ENCODE measurements at places on chromosomes 5 and 9. TPM values are rescaled to one million over a fixed set of nuclear protein-coding genes. Genes with fewer than 3 reads are reported as not detected.

DNA sequence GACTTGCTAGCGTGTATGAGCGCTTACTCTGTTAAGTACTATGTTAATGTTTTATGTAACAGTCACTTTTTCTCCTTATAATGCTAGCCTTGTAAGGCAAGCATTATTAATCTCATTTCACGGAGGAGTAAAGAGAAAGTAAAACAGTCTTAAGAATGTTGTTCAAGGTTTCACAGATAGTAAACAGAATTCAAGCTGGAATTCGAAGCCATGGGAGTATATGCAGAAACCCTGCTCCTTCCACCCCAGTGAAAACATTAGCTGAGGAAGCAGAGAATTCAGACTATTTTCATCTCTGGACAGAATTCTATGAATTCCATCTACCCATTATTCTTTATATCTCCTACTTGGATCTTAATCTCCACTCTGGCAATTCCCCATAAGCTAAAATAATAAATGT lies 1028.3 kb upstream of the WWC1 start:
- no peak overlapping the region for H3K27ac ChIP-seq
- no peaks in the 10 kb centered on the region for H3K36me3 ChIP-seq
- H3K4me1 ChIP-seq: no peaks in the 10 kb centered on the region
- H3K27me3 ChIP-seq: no peaks in the 10 kb centered on the region
- no peak overlapping the region for H3K4me3 ChIP-seq

XRCC4 gene
- 2.4 TPM for polyA plus RNA-seq

ADAMTSL2 gene
- 0.31 TPM for polyA plus RNA-seq

- H3K4me3 ChIP-seq: no peak overlapping the region
- DNase-seq: no peak
- H3K27me3 ChIP-seq: no peaks in the 10 kb centered on the region
- no peak overlapping the region for H3K27ac ChIP-seq
- no peaks in the 10 kb centered on the region for H3K36me3 ChIP-seq
- H3K4me1 ChIP-seq: no peaks in the 10 kb centered on the region
Observed at GRCh38 chr5:91219091-91219802, 163.9 kb downstream of the ARRDC3 start.

DNA sequence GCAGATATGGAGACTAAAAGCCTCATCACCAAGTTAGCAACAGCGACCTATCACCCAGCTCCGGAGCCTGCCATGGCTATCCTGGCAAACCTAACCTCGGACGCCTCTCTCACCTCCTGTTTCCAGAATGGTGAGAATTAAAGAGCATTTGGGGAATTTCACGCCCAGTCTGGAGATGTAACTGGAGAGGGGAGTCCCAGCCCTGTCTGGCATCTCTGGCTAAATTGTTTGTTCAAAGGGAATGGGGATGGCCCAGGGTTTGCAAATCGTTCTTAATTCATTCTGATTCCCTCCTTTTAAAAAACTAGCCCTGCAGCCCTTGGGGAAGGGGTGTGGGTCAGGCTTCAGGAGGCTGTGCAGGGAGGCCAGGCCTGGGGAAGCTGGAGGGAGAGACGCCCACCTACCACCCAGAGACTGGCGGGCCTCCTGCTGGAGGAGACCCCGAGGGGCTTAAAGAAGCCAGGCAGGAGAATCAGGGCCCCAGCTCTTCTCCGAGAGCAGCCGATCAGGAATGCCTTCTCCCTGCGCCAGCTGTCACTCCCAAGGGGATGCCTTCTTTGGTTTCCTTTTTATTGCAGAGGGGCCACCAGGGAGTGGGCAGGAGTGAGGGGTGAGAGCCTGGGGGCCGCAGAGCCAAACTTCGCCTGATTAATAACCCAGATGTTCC lies 964 bp upstream of the COL5A1 start:
- H3K27me3 ChIP-seq: no peaks in the 10 kb centered on the region
- no peak overlapping the region for H3K4me3 ChIP-seq
- no peaks in the 10 kb centered on the region for H3K36me3 ChIP-seq
- H3K27ac ChIP-seq: 0 out of 2 replicates have a peak overlapping the region, but pooled peaks have one; percentile 20
- peaks cover 13% of the 10 kb centered on the region for H3K4me1 ChIP-seq

DNA sequence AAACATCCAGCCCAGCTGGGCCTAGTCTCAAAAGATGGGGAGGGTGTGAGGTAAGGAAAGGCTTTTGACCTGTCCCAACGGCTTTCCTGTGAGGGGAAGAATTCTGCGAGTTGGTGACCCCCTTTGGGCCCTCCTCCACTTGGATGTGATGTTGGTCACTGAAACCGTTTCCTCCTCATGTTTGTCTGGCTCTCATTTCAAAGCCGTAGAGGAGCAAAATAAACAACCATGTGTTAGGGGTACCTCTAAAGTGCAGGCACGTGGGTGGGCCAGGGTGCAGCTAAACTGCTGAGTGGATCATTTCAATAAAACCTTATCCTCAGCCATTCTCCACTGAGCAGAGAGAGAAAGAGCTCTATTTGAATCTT lies 84.3 kb upstream of the MELK start:
- peak overlapping the region; percentile 56 for H3K4me3 ChIP-seq
- no peaks in the 10 kb centered on the region for H3K36me3 ChIP-seq
- H3K27me3 ChIP-seq: no peaks in the 10 kb centered on the region

GRCh38 chr5:131147258-131147657 lies 17.8 kb downstream of the HINT1 start:
- no peak overlapping the region for H3K27ac ChIP-seq
- DNase-seq: no peak
- no peaks in the 10 kb centered on the region for H3K27me3 ChIP-seq
- H3K36me3 ChIP-seq: no peaks in the 10 kb centered on the region
- no peaks in the 10 kb centered on the region for H3K4me1 ChIP-seq

- no peak overlapping the region for H3K4me3 ChIP-seq
- H3K4me1 ChIP-seq: peaks cover 10% of the 10 kb centered on the region
- H3K27ac ChIP-seq: no peak overlapping the region
- H3K36me3 ChIP-seq: peaks cover 59% of the 10 kb centered on the region
- no peaks in the 10 kb centered on the region for H3K27me3 ChIP-seq
- no peak for DNase-seq
Observed at GRCh38 chr5:53059281-53059680, 50.3 kb downstream of the MOCS2 start.

GRCh38 chr5:170166101-170166500 lies 60.4 kb downstream of the FOXI1 start:
- no peak for DNase-seq
- no peaks in the 10 kb centered on the region for H3K27me3 ChIP-seq
- H3K4me1 ChIP-seq: no peaks in the 10 kb centered on the region
- no peak overlapping the region for H3K4me3 ChIP-seq

CCDC152 gene
- 2.1 TPM for polyA plus RNA-seq

DNA sequence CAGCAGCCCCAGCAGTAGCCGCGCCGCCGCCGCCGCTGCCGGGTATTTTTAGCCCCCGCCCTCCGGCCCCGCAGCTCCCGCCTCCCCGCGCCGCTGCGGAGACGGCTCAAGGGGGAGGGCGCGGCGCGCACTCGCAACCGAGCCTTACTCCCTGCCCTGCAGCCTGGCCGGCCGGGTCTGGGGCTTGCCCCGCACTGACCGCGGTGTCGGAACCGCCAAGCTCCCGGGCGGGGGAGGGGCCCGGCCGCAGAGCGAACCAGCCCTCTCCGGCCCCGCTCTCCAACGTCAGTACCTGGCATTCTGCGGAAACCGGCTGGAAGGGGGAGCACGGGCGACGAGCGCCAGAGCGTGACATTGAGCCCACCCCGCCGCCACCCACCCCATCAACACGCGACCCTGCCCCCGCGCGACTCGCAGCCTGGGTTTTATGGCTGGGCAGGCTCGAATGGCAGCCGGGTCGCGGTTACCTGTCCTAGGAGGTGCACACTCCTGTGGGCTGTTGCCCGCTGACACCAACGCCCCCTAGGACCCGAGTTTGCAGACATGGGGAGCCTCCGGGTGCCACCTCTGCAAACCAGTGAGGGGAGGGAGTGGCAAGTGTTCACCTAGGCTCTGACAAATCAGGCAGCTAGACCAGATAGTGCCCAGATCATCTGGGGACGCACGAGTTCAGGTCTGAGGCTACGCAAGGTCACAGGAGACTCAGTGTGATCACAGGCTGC lies at the start of gene ACSL6:
ACSL6 (minus strand) TSS at position 37 of the 722 bp plus-strand sequence. CDS start 105 bp downstream, outside the sequence.
- H3K4me1 ChIP-seq: peaks cover 9% of the 10 kb centered on the region
- no peaks in the 10 kb centered on the region for H3K36me3 ChIP-seq
- peak; percentile 89 for DNase-seq
- H3K27me3 ChIP-seq: no peaks in the 10 kb centered on the region

DNA sequence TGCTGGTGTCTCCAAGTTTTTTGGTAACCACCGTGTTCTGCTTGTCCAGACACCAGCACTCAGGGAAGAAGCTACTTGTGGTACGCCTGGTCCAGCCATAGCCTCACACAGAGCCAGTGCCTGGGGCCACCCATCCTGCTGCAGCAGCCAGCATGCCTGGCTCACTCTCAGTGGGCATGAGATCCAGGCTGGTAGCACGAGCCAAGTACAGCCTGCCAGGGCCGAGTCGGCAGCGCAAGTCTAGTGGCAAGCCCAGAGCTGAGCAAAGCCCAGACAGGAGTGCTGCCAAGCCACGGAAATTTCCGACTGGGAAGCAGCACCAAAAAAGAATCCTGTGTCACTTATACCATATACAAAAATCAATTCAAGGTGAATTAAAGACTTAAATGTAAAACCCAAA lies 36.3 kb upstream of the FBXL17 start:
- no peak overlapping the region for H3K4me3 ChIP-seq
- DNase-seq: no peak
- no peaks in the 10 kb centered on the region for H3K4me1 ChIP-seq
- no peaks in the 10 kb centered on the region for H3K36me3 ChIP-seq
- H3K27me3 ChIP-seq: no peaks in the 10 kb centered on the region

DNA sequence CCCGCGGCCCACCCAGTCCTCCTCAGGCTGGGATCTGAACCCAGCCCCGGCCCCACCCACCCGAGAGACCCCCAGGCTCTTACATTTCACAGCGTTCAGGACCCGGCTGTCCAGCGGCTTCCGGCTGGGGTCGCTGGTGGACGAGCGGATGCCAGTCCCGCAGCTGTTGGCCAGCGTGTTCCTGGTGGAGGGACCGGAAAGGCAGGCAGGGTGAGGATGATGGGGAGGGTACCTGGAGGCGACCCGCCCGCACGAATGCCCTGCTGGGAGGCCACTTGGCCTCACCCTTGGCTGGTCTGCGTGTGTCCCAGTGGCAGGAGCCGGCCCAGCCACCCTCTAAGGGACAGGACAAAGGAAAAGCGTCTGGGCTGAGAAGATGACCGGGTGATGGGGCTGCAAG lies 51.9 kb upstream of the UBAC1 start:
- no peaks in the 10 kb centered on the region for H3K27me3 ChIP-seq
- no peak overlapping the region for H3K27ac ChIP-seq
- H3K4me3 ChIP-seq: no peak overlapping the region
- H3K36me3 ChIP-seq: peaks cover 3% of the 10 kb centered on the region
- no peak for DNase-seq

GRCh38 chr9:16458696-16459420 lies 411.6 kb downstream of the BNC2 start:
- no peaks in the 10 kb centered on the region for H3K27me3 ChIP-seq
- no peak for DNase-seq
- H3K4me3 ChIP-seq: no peak overlapping the region
- no peaks in the 10 kb centered on the region for H3K36me3 ChIP-seq

DNA sequence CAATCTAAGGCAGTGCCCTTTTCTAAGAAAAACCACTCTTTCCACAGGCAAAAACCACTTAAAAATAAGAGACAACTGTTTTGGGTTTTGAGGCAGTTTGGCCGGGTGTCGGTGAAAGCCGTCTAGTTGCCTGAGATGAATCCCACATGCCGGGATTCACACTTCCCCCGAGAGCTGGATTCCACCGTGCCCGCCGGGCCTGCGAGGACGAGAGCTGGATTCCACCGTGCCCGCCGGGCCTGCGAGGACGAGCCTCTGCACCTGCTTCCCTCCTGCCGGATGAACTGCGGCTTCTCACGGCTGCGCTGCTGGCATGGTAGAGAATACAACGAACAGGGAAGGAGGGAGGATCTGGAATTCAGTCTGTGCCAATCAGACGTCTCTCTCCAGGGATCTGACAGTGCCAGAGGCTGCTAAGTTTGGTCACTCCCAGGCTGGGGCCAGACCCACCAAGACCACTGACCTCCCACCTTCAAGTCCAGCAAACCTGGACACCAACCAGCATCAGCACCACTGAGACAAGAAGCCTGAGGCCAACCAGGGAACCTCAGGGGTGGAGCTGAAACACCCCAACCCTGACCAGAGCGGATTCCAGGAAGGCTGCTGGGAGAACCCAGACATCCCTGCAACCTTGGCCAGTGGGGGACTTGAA lies 23.0 kb downstream of the VAV2 start:
- DNase-seq: no peak
- no peaks in the 10 kb centered on the region for H3K4me1 ChIP-seq

Measured in SK-N-SH (cell line).